ENCODE measurements at places on chromosomes 5 and 9.

DNA sequence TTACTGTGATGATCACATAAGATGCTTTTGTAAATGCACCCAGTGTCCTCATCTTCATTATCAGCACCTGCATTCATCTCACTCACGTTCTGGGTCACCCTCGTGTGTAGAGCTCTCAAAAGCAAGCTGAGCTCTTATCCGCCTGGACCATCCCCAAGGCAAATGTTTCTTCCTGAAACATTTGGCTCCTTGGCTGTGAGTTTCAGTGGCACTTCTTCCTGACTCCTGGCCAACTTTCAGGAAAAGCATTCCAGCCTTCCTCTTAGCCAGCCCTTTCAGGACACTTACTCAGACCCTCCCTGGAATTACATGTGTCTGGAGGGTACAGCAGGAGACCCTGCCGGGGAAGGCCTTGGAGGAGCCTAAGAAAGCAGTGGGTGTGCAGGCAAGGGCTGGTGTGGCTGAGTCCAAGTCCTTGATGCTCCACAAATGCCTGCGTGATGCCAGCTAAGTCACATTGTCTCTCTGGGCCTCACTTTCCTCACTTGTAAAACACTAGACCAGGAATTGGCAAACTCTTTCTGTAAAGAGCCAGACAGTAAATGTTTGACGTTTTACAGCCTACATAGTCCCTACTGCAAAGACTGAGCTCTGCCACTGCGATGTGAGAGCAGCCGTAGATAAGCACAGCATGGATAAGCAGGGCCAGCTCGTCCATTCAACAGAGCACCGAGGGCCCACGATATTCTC lies 72.1 kb downstream of the PDE6A start:
- DNase-seq: no peak

DNA sequence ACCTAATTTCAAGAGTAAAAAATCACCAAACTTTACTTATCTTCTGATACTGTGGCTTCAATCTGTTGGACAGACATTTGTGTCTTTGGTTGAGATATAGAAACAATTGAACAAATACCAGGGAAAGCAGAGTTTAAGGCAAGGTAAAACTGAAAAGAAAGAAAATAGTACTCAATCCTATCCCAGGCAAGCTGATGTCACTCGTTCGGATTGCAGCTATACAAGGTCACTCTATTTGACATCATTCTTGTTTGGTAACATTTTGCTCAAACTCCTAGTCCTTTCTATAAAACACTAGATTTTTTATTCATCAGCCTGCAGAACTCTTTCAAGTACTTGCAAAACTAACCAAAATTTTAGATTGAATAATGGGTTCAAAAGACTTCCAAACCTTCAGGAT lies 91.9 kb upstream of the ANKRD55 start:
- no peak for DNase-seq

DNA sequence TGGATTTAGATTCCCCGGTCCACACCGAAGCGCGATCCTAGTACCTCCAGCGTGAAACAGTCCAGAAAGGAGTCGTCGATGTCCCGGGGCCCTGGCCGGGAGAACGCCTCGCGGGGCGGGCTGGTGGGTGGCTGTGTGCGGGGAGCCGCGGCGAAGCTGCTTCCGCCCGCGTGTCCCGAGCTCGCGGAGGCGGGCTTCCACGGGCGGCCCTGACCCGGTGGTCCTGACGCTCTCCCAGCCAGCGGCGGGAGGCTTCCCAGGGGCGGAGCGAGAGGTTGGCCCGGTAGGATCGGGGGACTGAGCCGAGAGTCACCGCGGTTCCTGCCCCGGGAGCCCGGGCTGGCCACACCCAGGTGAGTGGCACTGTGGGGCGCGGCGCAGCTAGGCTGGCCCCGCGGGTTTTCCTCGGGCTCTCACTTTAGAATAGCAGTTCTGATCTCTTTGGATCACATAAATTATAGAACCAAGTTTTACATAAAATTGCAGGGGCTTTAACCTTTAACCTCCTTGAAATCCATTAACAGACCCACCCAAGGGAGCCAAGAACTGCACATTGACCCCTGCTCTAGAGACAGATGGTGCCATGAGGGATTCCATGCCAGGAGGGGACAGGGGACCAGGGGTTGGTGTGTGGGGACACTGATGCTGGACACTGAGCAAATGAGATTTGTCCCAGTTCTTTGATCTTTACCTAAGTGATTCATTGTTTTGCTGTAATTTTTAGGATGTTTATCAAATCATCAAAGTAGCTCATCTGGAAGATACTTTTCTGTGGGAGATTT lies 29.2 kb upstream of the IL31RA start:
- no peak for DNase-seq

GRCh38 chr5:2780421-2781171 lies 29.1 kb upstream of the IRX2 start:
- DNase-seq: no peak

- no peak for DNase-seq
These were observed 61.2 kb upstream of the PHYKPL start for GRCh38 chr5:178293815-178294214.

DNA sequence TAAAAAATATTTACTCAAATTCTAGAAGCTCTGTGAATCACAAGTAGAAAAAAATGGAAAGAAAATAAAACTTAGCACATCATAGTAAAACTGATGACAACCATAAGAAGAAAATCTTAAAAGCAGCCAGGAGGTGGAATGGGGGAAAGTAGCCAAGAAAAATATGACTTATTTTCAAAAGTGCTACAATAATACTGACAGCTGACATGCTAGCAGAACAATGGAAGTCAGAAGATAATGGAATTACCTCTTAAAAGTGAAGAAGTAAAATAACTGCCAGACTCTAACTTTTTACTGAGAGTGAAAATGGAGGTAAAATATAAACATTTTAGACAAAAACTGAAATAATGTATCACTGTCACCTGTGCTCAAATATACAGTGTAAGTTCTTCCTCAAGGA lies 532.2 kb upstream of the SGCD start:
- DNase-seq: no peak

GRCh38 chr5:96387616-96388015 lies 45.4 kb downstream of the PCSK1 start:
- DNase-seq: no peak

GRCh38 chr5:55681301-55681700 lies 30.8 kb downstream of the SLC38A9 start:
- no peak for DNase-seq

- no peak for DNase-seq
These were observed 306.8 kb downstream of the SEMA5A start for GRCh38 chr5:9239071-9239470.

DNA sequence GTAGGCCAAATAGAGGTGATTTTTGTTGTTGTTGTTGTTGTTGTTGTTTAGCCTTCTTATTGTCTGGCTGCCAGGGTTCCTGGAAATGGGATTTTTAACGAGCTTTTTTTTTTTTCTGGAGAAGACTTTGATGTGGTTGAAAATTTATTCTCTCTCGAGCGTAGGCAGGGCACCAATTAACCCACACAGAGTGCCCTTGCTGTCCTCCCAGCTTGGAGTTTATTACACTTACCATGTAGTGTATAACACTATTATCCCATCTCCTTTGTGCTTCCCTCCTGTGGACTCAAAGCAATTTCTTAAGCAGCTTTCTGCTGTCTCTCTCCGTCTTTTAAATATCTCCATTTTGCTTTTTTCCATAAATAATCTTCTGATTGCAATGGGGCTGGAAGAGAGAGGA lies 57.4 kb downstream of the OR2K2 start:
- no peak for DNase-seq

GRCh38 chr5:94461131-94461530 lies 157.3 kb downstream of the KIAA0825 start:
- DNase-seq: no peak

- no peak for DNase-seq
These were observed 540.3 kb downstream of the GABRG2 start for GRCh38 chr5:162607879-162608278.

DNA sequence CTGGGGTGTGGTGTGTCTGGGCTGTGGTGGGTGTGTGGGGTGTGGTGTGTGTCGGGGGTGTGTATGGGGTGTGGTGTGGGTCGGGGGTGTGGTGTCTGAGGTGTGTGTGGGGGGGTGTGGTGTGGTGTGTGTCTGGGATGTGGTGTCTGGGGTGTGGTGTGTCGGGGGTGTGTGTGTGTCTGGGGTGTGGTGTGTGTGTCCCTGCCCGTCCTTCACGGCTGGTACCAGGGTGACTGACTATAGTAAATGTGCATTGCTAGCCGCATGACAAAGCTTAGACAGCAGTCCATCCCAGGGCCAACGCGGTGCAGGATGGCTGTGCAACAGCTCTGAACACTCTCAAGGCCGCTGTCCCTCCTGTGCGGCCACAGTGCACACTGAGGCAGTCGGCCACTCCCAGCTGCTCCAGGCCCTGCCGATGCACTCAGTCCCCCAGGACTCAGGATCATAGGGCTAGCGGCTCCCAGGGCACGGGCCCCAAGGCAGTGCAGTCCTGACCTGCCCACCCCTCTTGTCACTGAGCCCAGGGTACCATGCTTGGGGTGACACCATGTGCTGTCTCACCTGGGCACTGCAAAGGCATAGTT lies 54.0 kb downstream of the SECISBP2 start:
- no peak for DNase-seq

DNA sequence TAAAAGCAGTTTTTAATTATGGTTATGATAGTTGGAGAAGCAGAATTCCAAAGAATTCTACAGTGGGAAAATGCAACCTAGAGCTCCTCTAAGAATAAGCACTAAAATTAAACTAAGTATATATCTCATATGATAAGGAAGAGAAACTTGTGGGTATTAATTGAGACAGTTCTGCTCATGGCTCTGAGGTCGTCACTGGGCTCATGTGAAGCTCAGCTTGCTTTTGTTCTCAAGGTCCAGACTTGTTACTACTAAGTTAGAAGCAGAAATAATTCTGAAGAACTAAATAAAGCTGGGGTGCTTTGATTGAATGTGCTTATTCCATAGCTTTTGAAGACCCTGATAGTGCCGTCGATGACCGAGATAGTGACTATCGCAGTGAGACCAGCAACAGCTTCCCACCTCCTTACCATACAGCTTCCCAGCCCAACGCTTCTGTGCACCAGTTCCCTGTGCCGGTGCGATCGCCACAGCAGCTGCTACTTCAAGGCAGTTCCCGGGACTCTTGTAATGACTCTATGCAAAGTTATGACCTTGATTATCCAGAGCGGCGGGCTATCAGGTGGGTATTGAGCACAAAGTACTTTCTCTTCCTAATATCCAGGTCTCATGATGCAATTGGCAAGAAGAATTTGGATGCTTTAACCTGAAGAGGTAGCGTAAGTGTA lies 133.7 kb downstream of the UNC13B start:
- no peak for DNase-seq

DNA sequence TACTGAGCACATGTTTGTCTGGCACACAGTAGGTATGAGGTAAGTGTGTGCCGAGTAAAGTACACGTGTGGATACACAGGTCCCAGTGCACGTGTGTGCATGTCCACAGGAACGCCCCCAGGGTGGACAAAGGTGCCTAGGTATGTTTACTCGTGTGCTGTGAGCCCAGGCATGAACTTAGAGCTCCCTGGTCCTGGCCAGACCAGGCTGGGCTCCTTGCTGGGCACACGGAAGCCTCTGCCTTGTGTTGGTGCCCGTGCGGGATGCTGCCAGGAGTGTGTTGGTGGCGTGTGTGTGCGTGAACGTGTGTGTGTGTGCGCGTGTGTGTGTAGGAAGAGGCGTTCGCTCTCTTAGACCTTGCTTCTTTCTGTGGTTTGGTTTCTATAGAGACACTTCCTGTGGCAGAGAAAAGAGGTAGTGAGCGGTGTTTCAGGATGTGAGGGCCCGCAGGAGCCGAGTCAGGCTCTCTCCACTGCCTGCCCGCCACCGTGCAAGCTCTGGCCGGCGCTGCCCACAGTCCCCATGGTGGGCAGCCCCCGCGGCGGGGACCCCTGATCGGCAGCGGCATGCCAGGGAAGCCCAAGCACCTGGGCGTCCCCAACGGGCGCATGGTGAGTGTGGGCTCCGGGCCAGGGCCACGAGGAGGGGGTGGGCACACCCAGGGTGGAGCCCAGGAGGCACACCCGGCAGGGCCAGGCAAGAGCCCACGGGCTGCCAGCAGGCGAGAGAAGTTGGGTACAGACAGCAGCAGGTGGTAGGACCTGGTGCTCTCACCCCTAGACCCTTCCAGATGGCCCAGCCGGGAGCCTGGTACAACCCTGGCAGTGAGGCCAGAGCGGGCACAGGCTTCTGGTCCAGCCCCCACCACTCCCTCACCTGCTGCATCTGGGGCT lies at the start of gene RGS14:
TSS of gene RGS14 (plus strand) at position 466 of the 893 bp plus-strand sequence. CDS start at position 567, 101 bp downstream.
- DNase-seq: no peak

- no peak for DNase-seq
These were observed 350.8 kb downstream of the DMRT2 start for GRCh38 chr9:1400983-1401382.

DNA sequence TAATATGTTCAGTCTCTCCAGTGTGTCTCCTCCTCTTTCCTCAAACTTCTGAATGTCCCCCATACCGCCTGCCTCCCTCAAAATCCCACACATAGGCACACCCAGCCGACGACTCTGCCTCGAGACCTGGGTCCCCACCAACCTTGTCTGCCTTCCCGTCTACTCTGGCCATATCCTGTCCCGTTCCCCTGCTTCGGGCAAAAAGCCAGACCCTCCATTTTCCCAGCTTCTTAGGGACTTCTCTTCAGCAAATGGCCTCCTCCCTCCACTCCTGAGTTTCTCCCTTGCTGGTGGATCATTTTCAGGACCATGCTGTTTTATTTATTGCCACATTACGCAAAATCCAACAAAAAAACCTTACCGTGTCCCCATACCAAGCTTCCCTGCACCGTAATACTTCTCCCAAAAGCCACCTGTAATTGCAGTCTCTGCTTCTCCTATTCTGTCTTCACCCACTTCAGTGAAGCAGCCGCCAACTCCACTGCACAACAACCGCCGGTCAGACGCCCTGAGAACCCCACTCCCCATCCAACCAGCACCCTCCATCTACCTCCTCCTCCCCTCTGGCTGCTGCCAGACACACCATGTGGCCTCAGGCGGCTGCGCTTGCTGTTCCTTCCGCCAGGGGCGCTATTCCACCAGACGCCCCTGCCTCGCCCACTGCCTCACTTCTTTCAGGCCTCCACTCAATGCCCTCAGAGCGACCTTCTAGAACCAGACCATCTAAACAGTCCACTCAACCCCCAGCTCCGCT lies 117.0 kb downstream of the TRPM6 start:
- no peak for DNase-seq

DNA sequence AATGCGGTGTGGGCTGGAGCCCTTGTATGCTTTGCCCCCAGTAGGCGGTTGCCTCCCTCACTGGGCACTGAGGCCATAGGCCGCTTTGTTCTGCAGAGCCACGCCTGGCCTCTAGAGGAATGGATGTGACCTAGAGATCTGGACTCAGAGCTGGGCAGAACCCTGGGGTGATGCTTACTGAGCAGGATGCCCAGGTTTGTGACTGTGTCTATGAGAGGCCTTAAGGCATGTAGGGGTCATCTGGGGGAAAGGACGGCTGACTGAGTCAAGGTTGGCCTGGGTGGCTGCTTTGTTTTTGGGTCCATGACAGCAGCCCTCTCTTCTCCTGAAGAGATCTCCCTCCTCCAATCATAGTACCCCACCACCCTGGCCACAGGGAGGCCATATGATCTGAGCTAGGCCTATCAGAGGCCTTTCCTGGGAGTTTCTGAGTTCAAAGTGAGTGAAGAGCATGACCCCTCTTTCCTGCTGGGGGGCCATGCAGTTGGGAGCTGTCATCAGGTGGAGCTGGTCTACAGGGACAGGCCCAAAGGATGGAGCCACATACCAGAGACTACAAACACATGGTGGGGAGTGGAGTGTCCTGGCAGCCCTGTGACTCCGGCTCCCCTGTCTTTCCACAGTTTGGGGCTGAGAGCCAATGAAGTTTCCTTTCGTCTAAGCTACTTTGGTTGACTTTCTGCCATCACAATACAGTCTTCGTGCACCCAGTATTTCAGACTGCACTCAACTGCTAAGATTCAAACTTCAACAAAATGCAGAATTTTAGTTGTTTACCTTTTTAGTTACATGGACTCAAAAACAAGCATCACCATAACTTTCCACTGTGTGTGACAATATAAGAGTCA lies 165.4 kb downstream of the AUH start:
- no peak for DNase-seq

- DNase-seq: no peak
These were observed 97.0 kb downstream of the MACIR start for GRCh38 chr5:103355579-103355978.

All from C1 segment of cervical spinal cord (tissue), 14 donors.